Stomach (tissue), 19 donors: ENCODE measurements at places on chromosomes 3 and 15.
A peak's percentile ranks its signal among the peaks of the same experiment; 100 is the strongest.

GRCh38 chr3:188491276-188491687 lies 337.3 kb downstream of the LPP start:
- H3K4me1 ChIP-seq = no peaks in the 10 kb centered on the region
- no peak overlapping the region for H3K4me3 ChIP-seq
- H3K27ac ChIP-seq = peak overlapping the region; percentile 48
- DNase-seq = no peak
- H3K27me3 ChIP-seq = no peaks in the 10 kb centered on the region
- H3K36me3 ChIP-seq = no peaks in the 10 kb centered on the region

DNA sequence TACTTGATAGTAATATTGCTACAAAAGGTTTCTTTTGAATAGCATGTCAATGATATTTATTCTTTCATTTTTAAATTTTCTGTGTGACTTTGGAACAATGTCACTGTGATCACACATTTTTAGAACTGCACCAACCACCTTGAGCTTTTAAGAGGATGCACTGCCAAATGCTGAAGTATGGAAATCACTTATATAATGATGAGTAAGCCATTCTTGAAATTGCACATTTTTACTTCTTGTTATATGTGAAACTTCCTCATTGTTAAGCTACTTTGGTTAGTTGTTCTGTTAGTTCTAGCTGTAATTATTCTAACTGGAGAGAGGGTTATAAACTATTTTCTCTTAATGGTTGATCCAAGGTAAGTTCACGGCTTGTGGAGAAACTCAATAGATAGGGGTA lies 547.5 kb downstream of the ZIC1 start:
- H3K4me3 ChIP-seq = no peak overlapping the region
- no peak overlapping the region for H3K27ac ChIP-seq
- no peaks in the 10 kb centered on the region for H3K36me3 ChIP-seq

DNA sequence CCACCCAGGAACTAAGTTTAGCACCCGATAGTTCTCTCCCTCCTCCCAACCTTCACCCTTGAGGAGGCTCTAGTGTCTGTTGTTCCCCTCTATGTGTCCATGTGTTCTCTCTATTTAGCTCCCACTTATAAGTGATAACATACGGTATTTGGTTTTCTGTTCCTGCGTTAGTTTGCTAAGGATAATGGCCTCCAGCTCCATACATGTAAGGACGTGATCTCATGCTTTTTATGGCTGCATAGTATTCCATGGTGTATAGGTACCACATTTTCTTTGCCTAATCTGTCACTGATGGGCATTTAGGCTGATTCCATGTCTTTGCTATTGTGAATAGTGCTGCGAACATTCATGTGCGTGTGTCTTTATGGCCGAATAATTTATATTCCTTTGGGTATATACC lies 66.9 kb upstream of the TRA2B start:
- no peaks in the 10 kb centered on the region for H3K27me3 ChIP-seq
- DNase-seq = no peak
- no peak overlapping the region for H3K4me3 ChIP-seq
- H3K36me3 ChIP-seq = no peaks in the 10 kb centered on the region

DNA sequence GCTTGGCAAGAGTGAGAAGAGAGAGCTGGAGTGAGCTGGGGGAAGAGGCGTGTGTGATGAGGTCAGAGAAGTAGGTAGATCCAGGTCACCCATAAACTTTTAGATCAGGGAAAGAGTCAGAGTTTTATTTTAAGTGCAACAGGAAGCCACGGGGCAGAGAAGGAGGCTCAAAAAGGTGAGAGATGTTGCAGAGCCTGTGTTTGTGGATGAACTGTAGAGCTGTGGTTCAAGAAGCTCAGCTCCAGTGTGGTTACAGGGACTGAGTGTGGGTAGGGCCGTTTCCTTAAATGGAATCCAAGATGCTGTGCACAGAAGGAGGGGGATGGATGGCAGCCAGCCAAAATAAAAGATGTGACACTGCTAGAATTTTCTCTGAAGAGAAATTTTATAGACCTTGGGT lies 337.2 kb downstream of the SATB1 start:
- no peak overlapping the region for H3K4me3 ChIP-seq
- no peak for DNase-seq
- no peak overlapping the region for H3K27ac ChIP-seq
- H3K36me3 ChIP-seq = no peaks in the 10 kb centered on the region
- H3K27me3 ChIP-seq = no peaks in the 10 kb centered on the region

DNA sequence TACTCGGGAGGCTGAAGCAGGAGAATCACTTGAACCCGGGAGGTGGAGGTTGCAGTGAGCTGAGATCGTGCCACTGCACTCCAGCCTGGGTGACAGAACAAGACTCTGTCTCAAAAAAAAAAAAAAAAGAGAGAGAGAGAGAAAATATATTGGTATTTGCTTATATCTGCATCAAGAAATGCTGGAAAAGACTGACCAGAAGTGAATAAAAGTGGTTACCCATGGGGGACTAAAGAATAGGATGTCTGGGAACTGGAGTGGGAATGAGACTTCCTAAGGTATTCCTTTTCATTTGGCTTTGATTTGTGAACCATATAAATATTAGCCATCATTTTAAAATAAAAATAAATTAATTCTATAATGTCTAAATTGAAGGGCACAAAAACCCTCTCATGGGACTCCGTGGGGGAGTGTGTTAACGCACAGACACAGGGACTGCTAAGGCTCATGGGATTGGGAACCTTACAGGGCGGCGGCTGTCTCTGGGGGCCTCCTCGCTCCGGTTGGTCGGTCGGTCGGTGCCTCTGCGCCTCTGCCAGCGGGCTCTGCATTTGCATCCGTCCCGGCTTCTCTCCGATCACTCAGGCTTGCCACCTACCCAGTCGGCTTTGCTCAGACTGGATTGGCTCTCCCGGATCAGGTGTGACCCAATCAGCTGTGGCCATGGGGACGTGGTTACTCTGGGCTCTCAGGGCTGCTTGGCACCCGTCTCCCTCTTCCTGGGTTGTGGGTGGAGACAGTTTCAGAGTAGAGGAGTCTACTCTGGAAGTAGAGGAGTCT lies 12.7 kb upstream of the TSPAN3 start:
- H3K27me3 ChIP-seq = no peaks in the 10 kb centered on the region
- H3K36me3 ChIP-seq = no peaks in the 10 kb centered on the region
- peak; percentile 91 for DNase-seq
- peaks cover 10% of the 10 kb centered on the region for H3K4me1 ChIP-seq
- H3K4me3 ChIP-seq = peak overlapping the region; percentile 21

GRCh38 chr15:48828906-48829305 lies 18.0 kb upstream of the CEP152 start:
- no peaks in the 10 kb centered on the region for H3K27me3 ChIP-seq
- DNase-seq = no peak
- H3K27ac ChIP-seq = no peak overlapping the region
- H3K36me3 ChIP-seq = no peaks in the 10 kb centered on the region
- no peaks in the 10 kb centered on the region for H3K4me1 ChIP-seq
- no peak overlapping the region for H3K4me3 ChIP-seq

- no peak overlapping the region for H3K27ac ChIP-seq
- H3K36me3 ChIP-seq = no peaks in the 10 kb centered on the region
- H3K4me3 ChIP-seq = no peak overlapping the region
These were observed 39.0 kb downstream of the SHC4 start for GRCh38 chr15:48924528-48925393.

GRCh38 chr3:114714237-114714636 lies 420.4 kb downstream of the TIGIT start:
- peaks cover 37% of the 10 kb centered on the region for H3K4me1 ChIP-seq
- H3K4me3 ChIP-seq = no peak overlapping the region
- DNase-seq = no peak
- no peaks in the 10 kb centered on the region for H3K27me3 ChIP-seq
- no peaks in the 10 kb centered on the region for H3K36me3 ChIP-seq
- peak overlapping the region; percentile 28 for H3K27ac ChIP-seq

- H3K36me3 ChIP-seq = no peaks in the 10 kb centered on the region
- H3K4me1 ChIP-seq = no peaks in the 10 kb centered on the region
- peaks cover 4% of the 10 kb centered on the region for H3K27me3 ChIP-seq
- no peak for DNase-seq
These were observed 224.4 kb upstream of the LYSMD4 start for GRCh38 chr15:99957642-99958013.

DNA sequence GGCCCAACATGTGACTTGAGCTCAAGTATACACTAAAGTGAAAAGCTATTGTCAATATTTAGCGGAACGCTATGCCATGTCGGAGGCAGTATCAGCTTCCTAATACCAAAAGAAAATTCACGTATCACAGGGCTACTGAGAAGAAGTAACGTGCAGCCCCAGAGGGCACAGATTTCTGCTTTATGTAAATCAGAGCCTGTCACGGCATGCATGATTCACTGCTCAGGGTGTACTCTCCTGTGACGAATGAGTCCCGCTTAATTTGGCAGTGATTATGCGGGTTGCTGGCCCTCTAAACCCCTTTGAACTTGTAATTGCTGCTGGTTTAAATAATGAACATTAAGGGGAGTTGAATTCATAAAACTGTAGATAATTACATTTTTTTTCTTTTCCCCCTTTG lies 85.3 kb downstream of the MEIS2 start:
- H3K27me3 ChIP-seq = no peaks in the 10 kb centered on the region
- H3K27ac ChIP-seq = peak overlapping the region; percentile 54
- H3K4me3 ChIP-seq = no peak overlapping the region
- DNase-seq = no peak
- H3K4me1 ChIP-seq = peaks cover 8% of the 10 kb centered on the region
- peaks cover 3% of the 10 kb centered on the region for H3K36me3 ChIP-seq

GRCh38 chr15:65963911-65964482 lies 94.7 kb downstream of the RAB11A start:
- no peak for DNase-seq
- H3K27ac ChIP-seq = no peak overlapping the region
- no peaks in the 10 kb centered on the region for H3K36me3 ChIP-seq
- no peaks in the 10 kb centered on the region for H3K4me1 ChIP-seq
- H3K27me3 ChIP-seq = no peaks in the 10 kb centered on the region
